Activated CD4-positive, alpha-beta T cell treated with anti-CD3 and anti-CD28 coated beads for 36 hours (primary cell): ENCODE measurements at places on chromosomes 13 and 19. TPM values are rescaled to one million over a fixed set of nuclear protein-coding genes. Genes with fewer than 3 reads are reported as not detected.
A peak's percentile ranks its signal among the peaks of the same experiment; 100 is the strongest.

Gene RFPL4A
- not detected for total RNA-seq

Gene MIR17HG
- total RNA-seq: 13.8 TPM

Gene SRRM5
- 0.74 TPM for total RNA-seq

DNA sequence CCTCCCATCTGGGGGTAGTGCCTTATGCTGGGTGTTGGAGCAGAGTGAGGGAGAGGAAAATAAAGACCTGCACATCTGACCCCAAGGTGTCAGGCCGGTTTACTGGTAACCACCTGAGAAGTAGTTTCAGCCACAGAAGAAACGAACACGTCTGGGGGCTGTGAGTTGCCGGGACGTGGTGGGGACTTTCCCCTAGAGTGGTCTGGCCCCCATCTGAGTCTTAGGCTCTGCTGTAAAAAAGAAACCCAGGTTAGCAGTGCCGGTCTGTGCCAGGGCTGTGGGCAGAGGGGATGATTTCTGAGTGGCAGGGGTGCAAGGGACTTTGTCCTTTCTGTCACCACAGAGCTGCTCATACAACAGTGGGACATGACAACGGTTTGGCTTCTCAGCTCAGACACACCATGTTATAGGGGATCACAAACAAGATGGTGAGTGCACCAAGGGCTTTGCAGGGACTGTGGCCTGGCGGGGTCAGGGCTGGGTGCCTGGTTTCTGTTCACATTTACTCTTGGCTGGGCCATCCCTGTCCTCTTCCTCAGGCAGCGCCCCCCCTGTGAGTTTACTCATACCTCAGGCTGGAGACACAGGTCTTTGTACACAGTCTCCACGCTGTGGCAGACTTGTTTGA is 9.0 kb downstream of the GCDH start:
- DNase-seq: peak; percentile 21

- no peak for DNase-seq
Observed at GRCh38 chr13:85806553-85807175, 7.4 kb upstream of the SLITRK6 start.

GRCh38 chr19:800360-801029 is 3.2 kb downstream of the PTBP1 start:
- DNase-seq: no peak

DNA sequence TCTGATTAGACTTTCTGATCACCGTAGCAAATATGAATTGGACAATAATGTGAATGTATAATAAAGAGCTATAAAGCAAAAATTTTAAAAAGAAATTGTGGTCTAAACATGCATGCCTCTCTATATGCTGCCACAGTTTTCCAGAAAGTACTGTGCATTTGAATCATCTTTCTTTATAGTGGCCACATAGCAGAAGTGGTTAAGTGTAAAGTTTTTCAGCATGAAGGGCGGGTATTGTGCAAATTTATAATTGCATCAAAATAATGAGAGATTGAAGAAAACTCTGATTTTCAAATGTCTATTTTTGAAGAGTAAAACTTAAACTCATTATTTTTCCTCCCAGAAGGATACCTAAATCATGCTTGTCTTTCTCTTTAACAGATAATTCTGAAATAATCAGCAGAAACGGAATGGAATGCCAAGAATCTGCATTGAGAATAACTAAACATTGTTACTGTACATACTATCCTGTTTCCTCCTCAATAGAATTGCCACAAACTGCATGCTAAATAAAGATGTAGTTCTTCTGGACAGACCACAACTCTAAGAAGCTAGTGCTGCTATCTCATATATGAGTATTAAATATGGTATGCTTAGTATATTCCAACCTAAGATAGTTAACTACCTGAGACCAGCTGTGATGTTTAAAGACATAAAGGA is 42.9 kb upstream of the RAP2A start:
- no peak for DNase-seq

DNA sequence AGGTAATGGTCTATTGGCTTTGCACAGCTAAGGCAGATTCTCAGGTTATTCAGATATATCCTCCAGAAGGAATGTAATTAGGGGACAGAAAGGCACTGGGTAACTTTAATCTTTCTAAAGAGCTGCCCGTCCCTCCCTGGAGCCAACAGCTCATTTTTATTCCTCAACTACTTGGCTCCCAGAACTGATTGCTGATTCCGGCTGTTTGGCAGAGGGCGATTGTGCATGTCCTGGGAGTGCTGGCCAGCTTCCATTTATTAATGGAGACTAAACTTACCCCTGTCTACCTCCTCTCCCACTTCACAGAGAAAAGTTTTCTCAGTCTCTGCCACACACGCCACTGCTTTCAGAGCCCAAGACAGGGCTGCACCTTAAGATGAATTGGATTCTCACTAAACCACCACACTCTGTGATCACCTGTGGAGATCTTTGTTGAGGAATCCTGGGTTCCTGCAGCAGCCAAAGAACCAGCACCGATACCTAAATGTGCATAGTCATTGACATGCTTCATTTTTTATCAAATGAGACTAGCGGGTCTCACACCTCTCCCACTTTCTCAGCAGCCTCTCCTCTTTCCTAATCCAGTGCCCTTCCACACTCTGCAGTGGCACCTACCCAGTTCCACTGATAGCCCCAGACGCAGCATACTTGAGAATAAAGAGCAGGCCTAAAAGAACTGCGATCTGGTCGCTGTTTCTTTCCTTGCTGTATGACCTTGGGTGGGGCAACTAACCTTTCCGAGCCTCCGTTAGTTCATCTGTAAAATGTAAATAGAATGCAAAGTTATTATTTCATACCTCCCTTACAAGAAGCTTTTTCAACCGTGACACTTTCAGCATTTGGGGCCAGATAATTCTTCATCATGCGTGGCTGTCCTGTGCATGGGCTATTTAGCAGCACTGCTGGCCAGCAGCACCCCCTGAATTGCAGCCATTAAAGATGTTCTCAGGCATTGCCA is 648.7 kb downstream of the UQCRFS1 start:
- DNase-seq: no peak
